Spinal cord (tissue), 10 donors: ENCODE measurements at places on chromosomes 13 and 19.

- DNase-seq = no peak
Measured at GRCh38 chr19:19468424-19469050, 46.8 kb downstream of the TSSK6 start.

GRCh38 chr19:52662631-52663030 lies 24.5 kb upstream of the ZNF83 start:
- no peak for DNase-seq

GRCh38 chr13:26909477-26909876 lies 148.9 kb upstream of the GPR12 start:
- DNase-seq = no peak

DNA sequence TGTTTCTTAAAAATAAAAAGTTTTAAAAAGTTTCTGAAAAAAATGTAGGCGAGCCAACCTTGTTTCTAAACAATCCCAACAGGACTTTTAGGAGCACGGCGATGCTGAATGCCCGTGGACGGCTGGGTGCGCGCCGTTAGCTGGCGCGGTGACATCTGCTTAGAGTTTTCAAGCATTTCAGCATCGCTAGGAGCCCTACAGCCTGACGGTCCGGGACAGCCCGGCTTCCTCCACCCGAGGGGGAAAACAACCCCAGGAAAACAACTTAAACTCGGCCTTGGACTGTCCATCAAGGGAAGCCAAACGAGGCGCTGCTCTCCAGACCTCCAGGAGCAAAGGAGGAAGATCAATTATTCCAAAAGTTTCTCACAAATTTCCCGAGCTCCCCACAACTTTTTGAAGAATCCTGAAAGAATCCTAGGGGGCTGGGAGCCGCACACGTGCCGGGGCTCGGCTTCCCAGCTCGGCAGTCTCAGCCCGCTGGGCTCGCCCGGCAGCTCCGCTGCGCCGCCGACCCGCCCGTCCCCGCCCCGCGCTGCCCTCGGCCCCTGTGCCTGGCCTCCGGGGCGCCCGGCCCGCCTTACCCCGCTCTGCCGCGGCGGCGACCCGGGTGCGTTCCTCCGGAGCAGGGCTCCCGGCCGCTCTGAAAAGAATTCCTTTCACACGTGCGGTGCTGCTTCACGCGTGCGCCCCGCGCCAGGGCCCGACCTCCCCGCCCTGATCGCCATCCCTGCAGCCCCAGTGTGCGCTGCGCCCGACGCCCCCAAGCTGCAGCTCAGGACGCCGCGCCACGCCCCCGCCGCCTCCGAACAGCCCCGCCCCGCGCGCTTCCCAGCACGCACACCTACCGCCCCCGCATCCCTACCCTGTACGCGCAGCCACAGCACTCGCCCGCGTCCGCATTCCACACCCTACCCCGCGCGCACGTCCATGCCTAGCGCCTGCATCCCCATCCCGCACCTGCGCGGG lies at the start of gene GJA3:
TSS of gene GJA3 (minus strand) at position 747 of the 969 bp plus-strand sequence. CDS start 17,764 bp downstream, outside the sequence.
- DNase-seq = no peak

DNA sequence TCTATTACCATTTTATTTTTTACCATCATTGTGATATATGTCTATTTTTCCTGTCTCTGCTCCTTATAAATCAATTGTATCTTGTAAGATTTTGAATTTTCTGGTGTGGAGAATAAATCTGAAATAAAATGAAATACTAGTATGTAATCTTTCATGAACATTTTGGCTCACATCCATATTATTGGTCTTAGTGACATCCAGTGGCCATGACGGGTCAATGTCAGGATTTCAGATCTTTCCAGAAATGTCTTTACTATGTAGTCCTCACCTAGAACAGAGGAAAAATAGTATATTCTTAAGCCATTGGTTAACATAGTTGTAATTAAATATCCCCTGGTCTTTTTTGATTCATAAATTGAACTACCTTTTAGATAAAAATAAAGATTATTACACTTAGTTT lies 109.8 kb upstream of the GPC6 start:
- DNase-seq = no peak

DNA sequence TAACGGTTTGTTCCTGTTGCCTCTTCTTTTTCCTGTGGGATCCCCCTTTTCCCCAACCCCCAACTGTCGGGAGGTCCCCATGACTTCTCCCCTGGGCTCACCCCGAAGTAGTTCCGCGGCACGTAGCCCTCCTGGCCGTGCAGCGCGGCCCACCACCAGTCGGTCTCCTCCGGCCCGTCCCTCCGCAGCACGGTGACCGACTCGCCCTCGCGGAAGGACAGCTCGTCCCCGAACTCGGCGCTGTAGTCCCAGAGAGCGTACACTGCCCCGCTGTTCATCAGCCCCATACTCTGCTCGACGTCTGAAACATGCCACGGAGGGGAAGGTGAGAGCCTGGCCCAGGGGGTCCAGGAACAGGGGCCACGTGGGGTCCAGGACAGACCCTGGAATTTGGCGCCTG lies 12.1 kb upstream of the ERCC2 start:
- DNase-seq = no peak

- DNase-seq = no peak
Measured at GRCh38 chr13:110575322-110576069, 14.0 kb upstream of the RAB20 start.

DNA sequence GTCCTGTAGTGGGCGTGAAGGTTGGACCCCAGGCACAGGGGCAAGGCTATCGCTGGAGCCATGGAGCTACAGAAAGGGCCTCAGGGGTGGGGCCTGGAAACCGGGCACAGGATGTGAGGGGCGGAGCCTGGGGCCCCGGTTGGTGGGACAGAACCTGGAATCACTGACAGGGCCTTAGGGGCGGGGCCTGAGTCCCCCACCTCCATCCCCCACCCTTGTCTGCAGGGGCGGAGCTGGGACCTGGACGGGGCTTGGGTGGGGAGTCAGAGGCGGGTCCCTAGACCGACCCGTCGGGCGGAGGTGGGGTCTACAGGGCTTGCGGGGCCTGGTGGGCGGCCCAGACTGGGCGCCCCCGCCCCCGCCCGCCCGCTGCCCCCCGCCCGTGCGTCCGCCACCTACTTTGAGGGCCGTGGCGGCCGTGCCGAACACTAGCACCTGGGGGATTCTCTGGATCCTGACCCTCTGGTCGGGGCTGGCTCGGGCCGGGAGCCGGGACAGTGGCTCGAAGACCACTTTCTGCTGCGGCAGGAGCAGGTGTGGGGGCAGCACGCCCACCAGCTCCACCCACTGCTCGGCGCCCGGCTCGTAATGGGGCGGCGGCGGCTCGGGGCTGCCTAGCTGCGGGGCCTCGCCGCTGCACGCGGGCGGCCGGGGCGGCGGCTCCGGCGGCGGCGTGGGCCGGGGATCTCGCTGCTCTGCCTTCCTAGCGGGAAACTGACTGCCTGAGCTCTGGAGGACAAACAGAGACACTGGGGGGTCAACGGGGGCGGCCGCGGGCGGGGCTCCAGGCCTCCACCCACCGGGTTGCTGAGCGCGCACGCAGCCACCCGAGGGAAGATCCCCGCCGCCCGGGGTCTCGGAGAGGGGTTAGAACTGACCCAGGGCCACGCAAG lies 26.3 kb downstream of the DCAF15 start:
- DNase-seq = no peak

DNA sequence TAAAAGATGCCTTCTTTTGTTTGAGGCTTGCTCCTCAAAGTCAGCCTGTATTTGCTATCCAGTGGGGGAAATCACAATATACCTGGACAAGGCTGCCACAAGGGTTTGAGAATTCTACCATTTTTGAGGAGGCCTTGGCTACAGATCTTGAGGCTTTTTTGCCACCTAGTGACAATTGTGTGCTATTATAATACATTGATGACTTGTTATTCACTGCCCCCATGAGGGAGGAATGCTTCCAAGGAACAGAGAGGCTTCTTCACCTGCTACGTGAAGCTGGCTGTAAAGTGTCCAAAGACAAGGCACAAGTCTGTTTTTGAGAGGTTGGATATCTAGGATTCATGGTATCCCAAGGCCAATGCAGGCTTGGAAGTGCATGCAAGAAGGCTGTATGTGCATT lies 72.5 kb downstream of the ZNF708 start:
- DNase-seq = no peak

DNA sequence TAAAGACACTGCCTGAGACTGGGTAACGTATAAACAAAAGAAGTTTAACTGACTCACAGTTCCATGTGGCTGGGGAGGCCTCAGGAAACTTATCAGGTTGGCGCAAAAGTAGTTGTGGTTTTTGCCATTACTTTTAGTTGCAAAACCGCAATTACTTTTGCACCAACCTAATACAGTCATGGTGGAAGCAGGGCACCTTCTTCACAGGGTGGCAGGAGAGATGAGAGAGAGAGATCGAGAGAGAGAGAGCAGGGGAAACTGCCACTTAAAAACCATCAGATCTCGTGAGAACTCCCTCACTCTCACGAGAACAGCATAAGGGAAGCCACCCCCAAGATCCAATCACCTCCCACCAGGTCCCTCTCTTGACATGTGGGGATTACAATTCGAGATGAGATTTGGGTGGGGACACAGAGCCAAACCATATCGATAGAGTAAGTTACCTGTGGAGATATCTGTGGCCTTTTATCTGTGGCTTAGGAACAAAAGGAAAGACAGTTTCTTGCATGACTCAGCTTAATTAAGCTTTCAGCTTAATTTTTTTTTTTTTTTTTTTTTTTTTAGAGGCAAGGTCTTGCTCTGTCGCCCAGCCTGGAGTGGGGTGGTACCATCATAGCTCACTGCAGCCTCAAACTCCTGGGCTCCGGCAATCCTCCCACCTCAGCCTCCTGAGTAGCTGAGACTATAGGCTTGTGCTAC lies 7.6 kb upstream of the CABP5 start:
- no peak for DNase-seq

DNA sequence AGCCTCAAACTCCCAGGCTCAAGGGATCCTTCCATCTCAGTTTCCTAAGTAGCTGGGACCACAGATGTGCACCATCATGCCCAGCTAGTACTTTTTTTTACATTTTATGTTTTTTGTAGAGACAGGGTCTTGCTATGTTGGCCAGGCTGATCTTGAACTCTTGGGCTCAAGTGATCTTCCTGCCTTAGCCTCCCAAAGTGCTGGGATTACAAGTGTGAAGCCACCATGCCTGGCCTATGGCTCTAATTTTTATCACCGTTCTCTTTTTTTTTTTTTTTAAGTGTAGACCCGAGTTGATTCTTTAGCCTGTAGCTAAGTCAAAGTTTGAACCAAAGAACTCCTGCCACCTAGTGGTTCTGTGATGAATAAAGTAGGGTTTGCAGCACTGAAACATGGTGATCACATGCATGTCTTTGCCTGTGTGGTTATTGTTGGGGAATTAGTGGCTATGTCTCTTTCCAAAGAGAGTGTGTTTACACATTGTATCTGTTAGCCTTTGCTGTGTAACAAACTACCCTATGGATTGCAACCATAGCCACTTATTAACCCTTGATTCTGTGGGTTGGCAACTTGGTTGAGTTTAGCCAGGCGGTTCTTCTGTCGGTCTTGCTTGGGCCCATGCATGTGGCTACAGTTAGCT lies 11.6 kb downstream of the NFILZ start:
- peak; percentile 69 for DNase-seq

- no peak for DNase-seq
Measured at GRCh38 chr13:46536341-46536740, 16.6 kb upstream of the LRCH1 start.

GRCh38 chr13:75521956-75522355 lies 15.7 kb downstream of the COMMD6 start:
- no peak for DNase-seq

GRCh38 chr19:10114651-10115391 lies 3.3 kb downstream of the P2RY11 start:
- no peak for DNase-seq

GRCh38 chr13:31870511-31870910 lies 131.2 kb downstream of the RXFP2 start:
- DNase-seq = no peak
